ENCODE measurements at places on chromosomes 11 and 22.
A peak's percentile ranks its signal among the peaks of the same experiment; 100 is the strongest.

DNA sequence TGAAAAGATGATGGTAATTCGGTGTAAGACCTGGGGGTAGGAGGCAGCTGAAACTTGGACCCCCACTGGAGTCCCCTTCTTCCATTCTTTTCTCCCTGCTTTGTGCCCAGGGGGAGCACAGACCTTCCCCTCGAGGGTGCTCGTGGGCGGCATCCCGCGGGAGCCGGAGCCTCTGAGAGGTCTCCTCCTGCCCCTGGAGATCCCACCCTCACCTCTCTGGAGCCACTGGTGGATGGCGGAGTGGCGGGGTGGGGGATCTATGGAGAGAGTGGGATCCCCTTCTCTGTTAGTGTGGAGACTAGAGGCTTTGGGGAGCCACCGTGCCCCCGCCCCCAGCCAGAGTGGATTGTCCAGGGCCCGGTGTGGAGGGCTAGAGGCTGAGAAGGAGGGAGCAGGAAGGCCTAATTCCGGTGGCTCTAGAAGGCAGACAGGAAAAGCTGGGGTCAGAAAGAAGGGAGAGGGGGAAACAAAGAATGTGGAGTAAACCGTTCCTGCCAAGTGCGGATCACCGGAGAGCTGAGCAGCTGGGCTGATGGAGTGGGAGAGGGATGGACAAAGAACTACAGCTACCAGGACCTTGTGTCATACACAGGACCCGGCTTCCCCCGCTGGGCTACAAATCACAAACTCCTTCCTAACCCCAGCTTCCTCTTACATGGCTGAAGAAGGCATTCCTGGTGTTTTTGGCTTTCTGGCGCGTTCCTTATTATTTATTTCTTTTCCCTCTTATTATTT, 41.9 kb downstream of the KCNJ1 start:
- no peak for DNase-seq

- DNase-seq, result peak; percentile 87
These were observed 4.2 kb upstream of the OSM start for GRCh38 chr22:30270832-30271231.

- DNase-seq, result peak; percentile 71
These were observed at the start of gene CPT1A for GRCh38 chr11:68841718-68842426. Gene CPT1A (minus strand): TSS chr11:68841916. CDS start chr11:68815474, 26,442 bp downstream.

GRCh38 chr11:9099617-9100016, 8.2 kb upstream of the SCUBE2 start:
- no peak for DNase-seq

GRCh38 chr22:40911772-40912171, 39.4 kb upstream of the RBX1 start:
- no peak for DNase-seq

DNA sequence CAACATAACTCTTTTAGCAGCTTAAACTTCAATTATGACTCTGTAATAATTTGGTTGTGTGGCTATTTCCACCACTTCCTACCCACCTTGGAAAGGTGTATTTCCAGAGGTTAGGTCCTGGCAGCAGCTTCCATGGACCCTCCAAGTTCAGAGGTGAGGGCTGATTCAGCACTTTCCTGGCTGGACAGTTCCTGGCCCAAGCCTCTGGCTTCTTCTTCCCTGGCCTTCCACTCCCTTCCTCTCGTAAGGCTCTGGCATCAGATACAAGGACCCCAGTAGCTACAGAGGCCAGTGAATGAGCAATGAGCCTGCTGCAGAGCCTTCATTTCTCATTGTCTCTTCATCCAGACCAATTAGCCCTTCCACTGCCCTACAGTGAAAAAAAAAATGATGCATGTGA, 98.1 kb upstream of the KIRREL3 start:
- no peak for DNase-seq
